ENCODE measurements at places on chromosomes 7 and 10.

DNA sequence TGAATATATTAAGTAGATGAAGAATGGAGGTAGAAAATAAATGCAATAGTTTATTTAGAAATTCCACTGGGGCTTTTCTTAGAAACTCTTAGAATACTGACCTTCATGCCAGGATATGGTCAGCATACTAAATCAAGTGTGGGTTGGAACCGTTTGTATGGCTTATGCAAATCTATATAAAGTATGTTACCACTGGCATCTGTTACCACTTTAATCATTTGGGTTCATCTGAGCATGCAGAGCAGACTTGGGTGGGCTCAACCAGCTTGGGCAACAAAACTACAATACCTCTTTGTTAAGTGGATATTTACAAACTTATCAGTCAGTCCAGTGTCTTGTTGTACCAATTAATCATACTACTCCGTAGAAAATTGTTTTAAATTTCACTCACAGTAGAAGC lies 125.8 kb downstream of the CRPPA start:
- no peak for DNase-seq

GRCh38 chr10:48288661-48289060 lies 14.2 kb upstream of the FRMPD2 start:
- no peak for DNase-seq

DNA sequence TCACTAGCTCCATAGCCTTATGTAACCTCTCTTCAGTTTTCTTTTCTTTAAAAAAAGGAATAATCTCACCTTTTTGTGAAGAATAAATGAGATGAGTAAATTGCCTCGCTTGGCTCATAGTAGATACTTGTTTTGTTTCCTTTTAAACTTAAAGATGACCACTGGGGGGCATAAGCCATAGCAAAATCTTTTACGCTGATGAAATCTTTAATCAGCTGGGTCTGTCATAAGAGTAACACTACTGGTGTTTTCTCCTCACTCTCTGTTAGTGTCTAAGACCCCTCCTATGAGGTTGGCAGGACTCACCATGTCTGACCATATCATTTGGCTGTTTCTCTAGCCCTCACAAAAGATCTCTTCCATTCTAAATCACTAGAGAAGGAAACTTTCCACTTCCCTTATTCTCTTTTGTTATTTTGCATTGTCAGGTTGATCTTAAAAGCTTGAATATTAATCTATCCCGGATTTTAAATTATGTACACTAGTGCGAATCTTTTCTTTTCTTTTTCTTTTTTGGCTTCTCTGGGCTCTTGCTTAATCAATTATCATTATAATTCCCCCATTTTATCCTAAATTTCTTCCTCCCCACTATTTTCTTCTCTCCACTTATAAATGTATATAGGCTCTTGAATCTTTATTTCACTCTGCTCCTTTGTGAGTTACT lies 12.5 kb downstream of the STAG3 start:
- peak; percentile 24 for DNase-seq

- no peak for DNase-seq
Measured at GRCh38 chr10:14456870-14457266, 126.1 kb upstream of the FRMD4A start.

DNA sequence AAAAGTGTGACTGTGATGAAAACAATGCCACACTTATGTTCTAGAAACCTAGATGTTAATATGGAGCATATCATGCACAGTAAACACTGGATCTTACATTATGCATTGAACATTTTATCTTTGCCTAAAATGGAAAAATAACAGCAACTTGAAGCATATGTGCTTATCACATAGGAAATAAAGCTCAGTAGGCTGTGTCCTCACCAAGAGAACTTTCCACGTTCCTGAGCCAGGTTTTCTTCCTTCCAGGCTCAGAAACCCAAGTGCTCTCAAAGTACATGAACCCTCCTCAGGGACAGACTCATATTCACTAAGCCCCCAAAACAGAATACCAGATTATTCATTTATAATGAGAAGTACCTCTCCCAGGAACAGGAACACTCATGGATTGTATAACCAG lies 79.4 kb upstream of the PRKAR2B start:
- DNase-seq, result no peak

GRCh38 chr7:156192921-156193320 lies 380.7 kb upstream of the SHH start:
- DNase-seq, result no peak

DNA sequence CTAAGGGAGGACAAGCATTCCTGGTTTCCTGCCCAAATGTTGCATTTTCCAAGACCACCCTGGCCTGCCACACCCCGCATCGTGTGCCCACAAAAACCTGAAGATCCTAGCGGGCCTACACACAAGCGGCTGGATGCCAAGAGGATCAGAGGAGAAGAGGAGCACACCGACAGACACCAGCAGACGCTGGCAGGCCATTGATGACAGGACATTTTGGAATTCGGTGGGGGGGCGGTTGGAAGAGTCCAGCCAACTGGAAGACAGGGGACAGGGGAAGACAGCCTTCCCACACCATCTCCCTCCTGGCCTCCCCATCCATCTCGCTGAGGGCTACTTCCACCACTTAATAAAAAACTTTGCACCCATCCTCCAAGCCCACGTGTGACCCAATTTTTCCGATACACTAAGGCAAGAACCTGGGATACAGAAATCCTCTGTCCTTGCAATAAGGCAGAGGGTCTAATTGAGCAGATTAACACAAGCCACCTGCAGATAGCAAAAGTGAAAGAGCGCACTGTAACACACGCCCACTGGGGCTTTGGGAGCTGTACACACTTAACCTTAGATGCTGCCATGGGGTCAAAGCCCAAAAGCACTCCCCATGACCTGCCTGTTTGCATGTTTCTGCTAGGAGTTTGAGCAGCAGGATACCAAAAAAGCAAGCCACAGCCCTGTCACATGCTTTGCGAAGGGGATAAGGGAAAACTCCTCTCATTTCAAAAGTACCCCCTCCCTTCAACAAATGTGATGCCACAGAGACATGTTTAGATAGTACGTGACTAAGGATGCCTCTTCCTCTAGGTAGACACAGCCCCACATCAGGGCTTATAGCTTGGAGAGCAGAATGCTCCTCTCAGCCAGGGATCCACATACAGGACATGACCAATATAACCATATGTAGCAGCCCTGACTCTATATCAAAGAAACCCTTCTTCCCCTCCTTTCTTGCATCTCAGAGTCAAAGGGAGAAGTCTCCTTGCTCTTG lies 13.4 kb upstream of the SMNDC1 start:
- DNase-seq, result no peak
